ENCODE measurements at places on chromosomes 3 and 15. TPM values are rescaled to one million over a fixed set of nuclear protein-coding genes. Genes with fewer than 3 reads are reported as not detected.

Gene MESP2
- total RNA-seq = 0.27 TPM

Gene TIGIT
- total RNA-seq = not detected

Gene CYP1A2
- total RNA-seq = not detected

Gene BUB1B
- 34.6 TPM for total RNA-seq
